ENCODE measurements at places on chromosomes 2 and 18.

DNA sequence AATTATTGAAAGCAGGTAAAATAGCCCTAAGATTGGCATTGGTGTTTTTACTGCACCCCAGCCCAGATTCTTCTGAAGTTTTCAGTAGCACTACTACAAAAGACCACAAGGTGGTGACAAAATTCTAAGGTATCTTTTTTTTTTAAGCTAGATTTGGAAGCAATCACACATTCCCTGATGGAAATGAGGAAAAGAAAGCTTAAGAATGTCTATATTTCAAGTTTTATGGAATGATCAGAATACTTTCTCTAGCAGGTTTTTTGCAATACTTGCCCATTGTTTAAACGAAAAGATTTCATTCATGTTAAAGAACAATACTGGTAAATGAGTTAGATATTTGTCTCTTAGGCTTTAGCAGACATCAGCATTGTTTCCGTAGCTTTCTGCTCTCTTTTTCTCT lies 32.1 kb upstream of the ZNF638 start:
- ATAC-seq: no peak

DNA sequence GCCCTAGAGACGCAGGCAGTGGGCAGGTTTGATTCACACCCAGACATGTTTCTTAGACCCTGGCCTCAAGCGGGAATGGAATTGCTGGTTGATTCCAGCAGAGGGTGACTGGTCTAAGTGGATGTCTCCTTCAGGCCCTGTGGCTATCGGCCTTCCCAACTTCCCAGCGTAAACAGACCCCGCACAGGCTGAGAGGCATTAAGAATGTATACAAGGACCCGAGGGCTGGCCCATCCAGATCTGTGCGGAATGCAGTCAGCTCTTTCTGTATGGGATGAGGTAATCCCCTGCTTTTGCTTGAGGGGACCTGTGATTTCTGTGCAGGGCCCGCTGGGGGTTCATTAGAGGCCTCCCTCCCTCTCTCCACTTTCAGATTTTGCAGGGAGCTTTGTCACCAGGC lies 6.5 kb downstream of the ACKR3 start:
- ATAC-seq: no peak

- ATAC-seq: no peak
These were observed 2.1 kb upstream of the PID1 start for GRCh38 chr2:229273006-229273722.

DNA sequence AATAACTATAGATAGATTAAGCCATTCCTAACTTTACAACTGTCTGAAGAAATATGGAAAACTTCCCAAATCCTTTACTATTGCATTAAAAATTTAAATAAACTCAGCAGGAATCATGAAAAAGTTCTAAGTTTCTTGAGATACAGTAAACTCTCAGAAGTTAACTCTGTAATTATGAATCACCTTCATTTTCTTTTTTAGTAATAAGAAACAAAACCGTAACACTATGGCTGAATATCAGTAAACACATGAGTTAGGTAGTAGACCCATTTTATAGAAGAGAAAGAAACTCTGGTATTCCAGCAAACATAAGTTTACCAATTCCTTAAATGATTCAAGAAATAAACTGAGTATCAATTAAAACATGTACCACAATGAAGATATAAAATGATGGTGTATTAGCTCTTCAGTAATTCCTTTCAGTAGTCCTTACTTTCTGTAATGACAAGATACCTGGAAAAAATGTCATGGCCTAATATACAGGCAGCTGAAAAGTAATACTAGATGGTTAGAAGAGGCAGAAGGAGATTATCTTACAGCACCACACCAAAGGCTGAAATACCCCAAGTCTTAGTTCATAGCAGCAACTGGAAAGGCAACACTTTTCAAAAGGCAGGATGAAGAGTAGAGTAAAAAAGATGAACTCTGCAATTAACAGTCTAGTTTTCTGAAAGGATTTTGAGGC lies 11.5 kb downstream of the TRIP12 start:
- ATAC-seq: no peak

GRCh38 chr2:78980152-78980465 lies 45.4 kb upstream of the REG3G start:
- ATAC-seq: no peak

- ATAC-seq: no peak
These were observed 125.6 kb upstream of the HS6ST1 start for GRCh38 chr2:128444121-128444771.

GRCh38 chr18:39607034-39607433 lies 2041.4 kb upstream of the CELF4 start:
- ATAC-seq: no peak

- ATAC-seq: no peak
These were observed 417.3 kb downstream of the TGIF1 start for GRCh38 chr18:3867236-3867635.

DNA sequence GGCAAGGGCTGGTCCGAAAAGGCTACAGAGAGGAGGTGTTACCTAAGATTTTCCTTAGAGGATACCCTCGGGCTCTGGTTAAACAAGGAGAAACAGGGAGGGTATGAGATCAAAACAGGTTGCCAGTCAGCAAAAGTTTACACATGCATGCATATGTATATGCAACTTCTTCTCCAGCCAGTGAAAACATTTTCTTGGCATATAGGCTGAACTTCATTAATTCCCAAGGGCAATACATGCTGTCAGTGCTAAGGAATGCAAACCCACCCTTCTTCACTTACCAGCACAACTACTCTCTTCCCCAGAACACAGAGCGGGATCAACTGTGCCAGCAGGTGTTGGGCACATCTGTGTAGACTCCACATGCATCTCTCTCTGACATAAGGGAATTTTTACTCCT lies 176.0 kb downstream of the GFPT1 start:
- no peak for ATAC-seq

GRCh38 chr2:238294393-238295143 lies 6.2 kb upstream of the PER2 start:
- no peak for ATAC-seq

GRCh38 chr2:218839430-218839829 lies 7.8 kb upstream of the PRKAG3 start:
- no peak for ATAC-seq

DNA sequence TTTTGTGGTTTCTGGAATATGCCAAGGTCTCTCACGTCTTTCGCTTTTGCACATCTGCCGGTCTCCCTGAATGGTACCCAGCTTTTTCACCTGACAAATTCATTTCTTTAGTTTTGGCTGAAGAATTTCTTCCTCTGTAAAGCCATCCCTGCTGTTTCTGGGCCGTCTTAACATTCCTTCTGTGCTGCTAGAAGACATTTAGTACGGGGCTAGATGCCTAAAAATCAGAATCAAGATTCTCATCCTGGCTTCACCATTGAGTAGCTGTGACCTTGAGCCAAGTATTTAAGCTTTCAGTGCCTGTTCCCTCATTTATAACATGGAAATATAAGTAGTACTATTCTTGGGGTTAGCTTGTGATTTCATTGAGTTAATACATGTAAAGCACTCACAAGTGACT lies 6.4 kb upstream of the BCL2 start:
- ATAC-seq: no peak

- no peak for ATAC-seq
These were observed 1604.2 kb downstream of the LRP1B start for GRCh38 chr2:140526575-140526974.

- no peak for ATAC-seq
These were observed 615 bp downstream of the AKAIN1 start for GRCh38 chr18:5196253-5197031.

DNA sequence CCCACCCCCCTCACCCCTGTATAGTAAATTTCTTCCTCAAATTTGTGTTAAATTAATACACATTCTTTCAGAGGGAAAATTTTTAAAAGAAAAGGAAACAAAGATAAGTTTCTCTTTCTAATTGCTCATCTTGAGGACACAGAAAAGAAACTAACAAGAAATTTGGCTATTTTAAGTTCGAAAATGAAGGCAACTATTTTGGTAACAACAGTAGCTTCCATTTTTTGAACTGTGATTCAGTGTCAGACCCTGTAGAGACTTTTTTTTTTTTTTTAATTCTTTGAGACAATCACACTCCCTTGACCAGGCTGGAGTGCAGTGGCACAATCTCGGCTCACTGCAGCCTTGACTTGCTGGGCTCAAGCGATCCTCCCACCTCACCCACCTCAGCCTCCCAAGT lies 194.9 kb downstream of the SS18 start:
- ATAC-seq: no peak

GRCh38 chr2:24360050-24360962 lies at the start of gene ITSN2:
TSS of gene ITSN2 (minus strand) at chr2:24360536. CDS start at chr2:24328082, 32,454 bp downstream.
- peak; percentile 93 for ATAC-seq

- ATAC-seq: peak; percentile 55
These were observed 210.6 kb downstream of the CAMKMT start for GRCh38 chr2:44572196-44572900.

- ATAC-seq: no peak
These were observed 132.7 kb upstream of the MEX3C start for GRCh38 chr18:51330148-51330547.
